ENCODE measurements at places on chromosomes 2 and 18.

GRCh38 chr18:46686186-46686585 is 29.2 kb upstream of the LOXHD1 start:
- no peak for DNase-seq

DNA sequence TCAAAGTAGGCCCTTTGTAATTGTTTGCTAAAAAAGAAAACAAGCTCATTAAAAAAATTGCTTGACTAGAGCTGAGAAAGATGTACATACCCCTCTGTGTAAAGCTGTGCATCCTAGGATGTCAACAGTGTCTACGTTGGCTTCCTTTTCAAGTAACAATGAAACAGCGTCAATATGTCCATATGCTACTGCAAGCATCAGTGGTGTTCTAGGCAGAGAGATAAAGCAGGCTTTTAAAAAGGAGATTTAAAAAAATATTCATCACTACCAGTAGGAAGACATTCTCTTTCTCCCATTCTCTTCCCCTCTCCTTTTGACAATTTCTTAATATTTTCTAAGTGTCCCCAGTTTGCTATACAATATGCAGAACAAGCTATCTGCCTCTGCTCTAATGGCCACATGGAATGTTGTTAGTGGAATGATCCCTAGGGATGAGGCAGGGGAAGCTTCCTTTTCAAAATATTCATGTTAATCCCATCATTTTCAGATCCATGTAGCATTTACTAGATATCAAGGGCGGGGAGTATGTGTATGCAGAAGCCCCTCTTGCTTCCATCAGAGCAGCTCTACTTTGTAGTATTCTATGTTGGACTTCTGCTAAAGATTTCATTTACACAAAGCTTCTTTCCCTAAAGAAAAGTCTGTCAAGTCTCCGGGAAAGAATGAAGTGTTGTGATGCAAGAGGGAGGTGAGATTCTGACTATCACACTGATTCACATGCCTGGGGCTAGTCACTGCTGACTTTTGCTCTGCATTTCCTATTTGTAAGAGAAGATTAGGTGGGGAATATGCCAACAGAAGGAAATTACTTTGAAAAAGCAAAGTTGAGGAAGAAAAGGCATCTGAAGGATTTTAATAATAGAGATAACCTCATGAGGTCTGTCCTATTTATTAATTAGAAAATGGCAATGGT is 81.5 kb upstream of the PGAP1 start:
- DNase-seq: no peak

GRCh38 chr2:180523621-180524340 is 456.6 kb upstream of the UBE2E3 start:
- DNase-seq: no peak

DNA sequence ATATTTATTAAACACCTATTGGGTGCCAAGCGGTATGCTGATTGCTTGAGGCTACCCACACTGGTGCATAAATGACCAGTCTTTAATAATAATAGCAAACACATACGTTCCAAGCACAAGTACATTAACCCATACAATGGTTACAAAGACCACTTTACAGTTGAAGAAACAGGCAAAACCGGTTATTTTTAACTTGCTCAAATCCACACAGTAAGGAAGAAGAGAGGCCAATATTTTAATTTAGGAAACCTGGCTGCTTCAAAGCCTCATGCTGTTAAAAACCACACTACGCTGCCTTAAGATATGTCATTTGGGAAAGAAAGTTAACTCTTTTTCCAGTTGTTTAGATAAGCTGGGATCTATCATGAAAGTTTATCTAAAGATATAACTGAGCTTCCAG is 2.4 kb upstream of the IMPA2 start:
- no peak for DNase-seq

- no peak for DNase-seq
These were observed 70.8 kb upstream of the EPB41L5 start for GRCh38 chr2:119941981-119942513.

DNA sequence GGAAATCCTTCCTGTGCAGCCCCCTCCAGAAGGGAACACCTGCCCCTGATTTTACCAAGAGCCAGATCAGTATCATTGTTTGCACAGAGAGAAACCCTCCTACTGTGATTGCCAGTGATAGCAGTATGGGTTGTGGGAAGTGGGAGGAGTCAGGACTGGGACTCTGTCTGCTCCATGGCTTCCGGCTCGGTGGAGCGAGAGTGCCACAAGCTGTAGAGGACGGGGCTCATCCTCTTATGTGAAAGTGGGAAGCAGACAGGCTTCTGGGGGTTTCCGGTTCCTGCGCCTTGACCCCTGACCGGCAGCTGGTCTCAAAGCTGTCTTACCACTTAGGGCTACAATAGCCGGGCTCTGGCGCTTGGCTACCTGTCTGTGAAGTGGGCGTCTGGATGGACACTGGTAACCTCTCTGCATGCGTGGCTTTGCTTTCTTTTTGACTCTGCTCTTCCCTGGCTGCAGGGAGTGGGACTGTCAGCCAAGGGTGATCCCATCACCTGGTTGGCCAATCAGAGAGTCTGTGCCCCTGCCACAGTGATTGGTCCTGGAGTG is 79.7 kb downstream of the BCL2L11 start:
- DNase-seq: no peak

- DNase-seq: no peak
These were observed 10.4 kb downstream of the MALL start for GRCh38 chr2:110105183-110105582.

DNA sequence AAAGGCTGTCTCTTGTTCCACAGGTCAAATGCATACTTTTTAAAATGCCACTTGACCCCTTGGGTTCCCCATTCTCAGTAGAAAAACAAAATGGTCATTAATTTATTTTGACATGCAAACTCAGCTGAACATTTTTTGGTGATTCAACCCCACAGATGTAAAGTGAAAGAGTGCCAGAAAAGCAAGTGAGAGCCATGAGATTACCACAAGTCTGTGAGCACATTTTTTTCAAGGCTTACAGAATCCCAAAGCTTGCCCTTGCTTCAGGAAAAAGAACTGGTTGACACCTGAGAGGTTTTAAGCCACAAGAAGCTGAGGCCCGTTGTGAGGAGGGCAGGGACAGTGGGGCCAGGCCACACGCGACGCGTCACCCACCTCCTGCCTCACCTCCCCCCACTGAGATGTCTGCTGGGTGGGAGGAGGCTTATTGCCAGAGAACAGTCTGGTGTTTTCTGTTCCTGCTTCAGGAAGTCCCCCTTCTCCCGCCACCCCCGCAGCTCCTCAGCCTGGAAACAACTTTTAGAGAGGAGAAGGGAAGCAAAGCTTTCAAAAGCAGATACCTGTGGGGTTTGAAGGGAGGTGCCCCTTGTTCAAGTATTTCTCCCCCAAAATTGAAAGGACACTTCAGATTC is 70.4 kb upstream of the CYP1B1 start:
- DNase-seq: no peak

DNA sequence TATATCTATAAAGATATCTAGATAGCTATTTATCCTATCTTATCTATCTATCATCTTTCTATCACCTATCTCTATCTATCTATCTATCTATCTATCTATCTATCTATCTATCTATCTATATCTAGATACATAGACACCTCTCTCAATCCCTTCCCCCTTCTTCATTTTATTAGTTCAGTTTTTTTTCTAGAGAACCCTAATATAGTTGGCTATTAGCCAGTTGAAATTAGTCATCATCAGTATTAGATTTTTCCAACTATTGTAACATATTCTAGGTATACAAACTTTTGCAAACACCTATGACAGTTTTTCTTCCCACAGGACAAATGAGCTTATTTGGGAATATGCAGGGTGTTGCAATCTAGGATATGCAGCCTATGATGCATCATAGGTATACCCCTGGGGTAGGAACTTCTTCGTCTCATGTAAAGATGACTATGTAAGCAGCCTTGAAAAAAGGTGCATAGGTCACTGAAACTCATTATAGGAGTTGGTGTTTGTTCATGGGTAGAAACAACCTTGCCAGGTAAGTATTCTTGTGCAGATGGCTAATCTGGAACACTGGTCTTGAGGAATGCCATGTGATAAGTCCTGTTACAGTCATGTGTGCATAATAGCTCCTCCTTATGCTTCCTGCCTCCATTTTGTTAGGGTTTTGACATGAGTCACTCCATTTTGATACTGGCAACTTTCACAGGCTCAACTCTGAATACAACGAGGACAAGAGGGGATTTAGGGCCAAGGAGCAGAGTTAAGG is 160.7 kb upstream of the ZSWIM2 start:
- DNase-seq: no peak

- no peak for DNase-seq
These were observed 47.1 kb downstream of the SPTBN1 start for GRCh38 chr2:54503192-54503591.

DNA sequence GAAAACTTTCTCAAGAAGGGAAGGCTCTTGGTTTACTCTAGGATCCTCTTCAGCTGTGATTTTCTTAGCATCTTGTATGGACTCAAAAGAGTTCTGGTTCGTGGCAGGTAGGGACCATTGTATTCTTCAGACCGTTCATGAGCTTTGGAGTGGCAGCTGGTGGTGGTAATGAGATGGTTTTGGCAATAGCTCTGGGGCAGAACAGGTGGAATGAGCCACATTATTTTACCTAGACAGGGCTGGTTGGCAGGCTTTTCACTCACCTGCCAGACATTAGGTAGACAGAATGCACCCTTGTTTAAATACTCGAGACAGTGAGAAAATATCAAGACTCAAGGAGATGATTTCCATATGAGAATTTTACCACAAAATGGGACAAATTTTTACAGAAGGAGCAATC is 26.2 kb upstream of the MGAT5 start:
- no peak for DNase-seq

DNA sequence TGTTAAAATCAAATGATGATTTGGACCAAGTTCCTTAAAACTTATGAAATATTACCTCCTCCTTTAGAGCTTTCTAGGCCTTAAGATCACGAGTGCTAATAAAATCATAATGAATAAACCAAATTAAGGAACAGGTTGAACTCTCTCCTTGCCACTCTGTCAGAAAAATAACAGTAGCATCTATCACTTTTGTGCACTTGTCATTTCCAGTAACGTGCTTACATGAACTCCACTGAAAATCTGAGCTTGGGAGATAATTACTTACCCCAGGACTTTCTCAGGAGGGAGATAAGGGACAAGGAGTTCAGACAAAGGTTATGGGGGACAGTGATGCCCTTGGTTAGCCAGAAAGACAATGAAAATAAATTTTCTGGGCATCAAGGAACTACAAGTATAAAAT is 36.0 kb downstream of the EPB41L3 start:
- no peak for DNase-seq

DNA sequence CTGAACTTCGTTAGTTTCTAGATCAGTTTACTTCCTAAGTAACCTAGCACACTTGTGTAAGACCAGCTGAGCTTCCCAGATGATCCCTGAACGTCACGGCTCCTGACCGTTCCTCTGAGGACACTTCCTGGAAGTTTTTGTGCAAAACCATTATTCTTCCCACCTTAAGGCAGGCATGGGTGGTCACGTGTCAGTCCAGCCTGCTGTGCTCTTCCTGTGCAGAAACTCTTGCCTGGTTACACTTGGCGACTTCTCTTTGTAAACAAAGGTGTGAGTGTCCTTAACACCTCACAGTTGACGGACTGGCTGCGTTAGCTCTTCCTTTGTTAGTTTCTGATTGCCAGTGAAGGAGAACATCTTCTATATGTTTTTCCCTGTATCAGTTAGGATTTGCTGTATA is 118.3 kb downstream of the SH3RF3 start:
- no peak for DNase-seq

GRCh38 chr2:220445429-220446105 is 818.1 kb downstream of the SLC4A3 start:
- DNase-seq: no peak

GRCh38 chr18:79608069-79608468 is 71.5 kb upstream of the CTDP1 start:
- DNase-seq: no peak

GRCh38 chr2:151357359-151357758 is at the start of gene TNFAIP6:
TSS of gene TNFAIP6 (plus strand) at chr2:151357592. CDS start at chr2:151357667, 75 bp downstream.
- no peak for DNase-seq

GRCh38 chr18:69978732-69979715 is 31.4 kb upstream of the CD226 start:
- DNase-seq: no peak

DNA sequence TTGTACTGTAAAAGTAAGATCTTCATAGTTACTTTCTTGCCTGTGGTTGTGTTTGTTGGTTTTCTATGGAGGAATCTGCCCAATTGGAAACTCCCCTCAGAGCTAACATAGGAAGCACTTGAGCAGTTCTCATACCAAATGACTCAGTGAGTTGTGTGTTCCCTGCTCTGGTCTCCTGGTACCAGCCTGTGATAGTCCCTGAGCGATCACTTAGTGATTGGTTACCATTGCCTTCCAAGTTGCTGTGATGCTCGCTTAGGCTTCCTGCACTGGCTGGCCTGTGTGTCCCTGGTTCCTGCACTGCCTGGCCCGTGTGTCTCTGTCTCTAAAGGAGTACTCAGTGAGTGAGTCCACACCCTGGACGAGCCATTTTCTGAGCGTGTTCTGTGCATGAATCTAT is 133.0 kb downstream of the MAP4K4 start:
- DNase-seq: no peak

DNA sequence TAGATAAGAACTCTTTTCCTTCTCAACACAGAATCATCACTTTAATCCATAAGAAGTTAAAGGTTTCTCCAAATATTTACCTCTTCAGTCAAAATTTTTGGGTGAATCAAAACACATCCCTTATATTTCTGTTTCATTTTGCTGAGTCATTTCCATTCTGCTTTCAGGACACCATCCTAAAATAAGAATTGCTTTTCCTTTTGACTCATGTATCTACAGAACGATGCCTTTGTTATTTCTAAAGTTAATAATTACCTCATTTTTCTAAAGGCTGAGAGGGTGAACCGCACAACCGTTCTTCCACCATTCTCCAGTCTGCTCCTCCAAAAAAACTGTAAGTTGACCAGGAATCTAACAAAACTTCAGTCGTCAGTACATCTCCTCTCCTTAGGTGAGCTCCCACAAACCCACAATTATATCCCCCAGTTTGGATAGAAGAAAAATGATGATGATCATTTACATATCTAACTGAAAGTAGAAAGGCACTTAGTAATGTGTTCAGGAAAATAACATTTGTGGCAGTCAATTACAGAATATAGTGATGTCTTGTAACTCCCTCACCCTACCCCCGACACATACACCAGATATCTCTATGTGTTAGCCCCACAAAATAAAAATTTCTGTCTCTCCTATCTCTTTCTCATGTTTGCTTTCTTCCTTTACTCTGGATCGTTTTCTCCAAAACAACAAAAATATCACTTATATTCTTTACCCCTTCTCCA is 162.5 kb downstream of the RAD51AP2 start:
- no peak for DNase-seq

DNA sequence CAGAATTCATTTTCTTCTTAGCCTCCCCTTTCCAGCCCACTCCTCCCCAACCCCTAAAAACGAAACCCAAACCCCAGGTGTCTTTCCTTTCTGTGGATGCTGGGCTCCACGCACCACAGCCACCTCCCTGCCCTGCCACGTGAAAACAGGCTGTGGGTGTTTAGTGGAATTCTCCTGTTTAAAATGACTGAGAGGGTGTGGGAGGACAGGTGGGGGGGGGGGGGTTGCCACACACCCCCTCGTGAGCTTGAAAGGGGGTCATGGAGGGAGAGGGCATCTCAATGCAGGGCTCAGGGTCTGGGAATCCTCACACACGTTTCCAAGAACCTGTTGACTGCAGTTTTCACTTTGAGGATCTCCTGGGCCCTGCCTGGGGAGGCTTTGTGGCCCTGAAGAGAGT is 110.3 kb downstream of the FAM210A start:
- DNase-seq: no peak
